ENCODE measurements at places on chromosomes 1 and 21. TPM values are rescaled to one million over a fixed set of nuclear protein-coding genes. Genes with fewer than 3 reads are reported as not detected.

DNA sequence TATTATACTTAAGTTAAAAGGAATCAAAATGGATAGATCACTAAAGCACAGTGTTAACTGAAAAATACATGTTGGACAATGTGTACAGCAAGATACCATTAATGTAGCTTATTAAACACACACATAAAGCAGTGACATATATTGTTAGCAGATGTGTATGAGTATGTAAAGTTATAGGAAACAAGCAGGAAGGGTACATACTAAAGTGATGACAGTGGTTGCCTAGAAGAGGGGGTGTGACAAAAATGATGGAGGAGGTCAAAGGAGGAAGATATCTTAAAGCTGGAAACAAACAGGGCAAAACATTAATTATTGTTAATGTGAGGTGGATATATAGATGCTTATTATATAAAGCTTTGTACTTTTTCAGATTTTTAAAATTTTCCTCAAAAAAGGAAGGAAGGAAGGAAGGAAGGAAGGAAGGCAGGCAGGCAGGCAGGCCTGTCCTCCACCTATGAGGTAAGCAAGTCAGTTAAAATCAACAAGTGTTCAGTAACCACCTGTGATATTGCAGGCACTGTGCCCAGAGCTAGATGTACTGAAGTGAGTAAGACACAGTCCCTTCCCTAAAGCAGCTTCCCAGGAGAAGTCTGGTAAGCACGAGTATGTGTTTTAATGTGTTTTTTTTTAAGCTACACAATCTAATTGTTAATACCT lies 252.9 kb upstream of the NR5A2 start:
- H3K27me3 ChIP-seq = peaks cover 26% of the 10 kb centered on the region
- no peak overlapping the region for H3K27ac ChIP-seq
- H3K4me3 ChIP-seq = no peak overlapping the region

GRCh38 chr1:230622151-230622550 lies 20.1 kb upstream of the COG2 start:
- no peak overlapping the region for H3K27ac ChIP-seq
- no peaks in the 10 kb centered on the region for H3K4me1 ChIP-seq
- no peak overlapping the region for H3K4me3 ChIP-seq
- DNase-seq = no peak
- H3K27me3 ChIP-seq = peaks cover 19% of the 10 kb centered on the region
- no peaks in the 10 kb centered on the region for H3K36me3 ChIP-seq

- H3K4me3 ChIP-seq = no peak overlapping the region
- H3K27ac ChIP-seq = no peak overlapping the region
- H3K27me3 ChIP-seq = peaks cover 21% of the 10 kb centered on the region
- peaks cover 16% of the 10 kb centered on the region for H3K4me1 ChIP-seq
- no peak for DNase-seq
Observed at GRCh38 chr1:86504895-86505563, 36.3 kb downstream of the CLCA1 start.

DNA sequence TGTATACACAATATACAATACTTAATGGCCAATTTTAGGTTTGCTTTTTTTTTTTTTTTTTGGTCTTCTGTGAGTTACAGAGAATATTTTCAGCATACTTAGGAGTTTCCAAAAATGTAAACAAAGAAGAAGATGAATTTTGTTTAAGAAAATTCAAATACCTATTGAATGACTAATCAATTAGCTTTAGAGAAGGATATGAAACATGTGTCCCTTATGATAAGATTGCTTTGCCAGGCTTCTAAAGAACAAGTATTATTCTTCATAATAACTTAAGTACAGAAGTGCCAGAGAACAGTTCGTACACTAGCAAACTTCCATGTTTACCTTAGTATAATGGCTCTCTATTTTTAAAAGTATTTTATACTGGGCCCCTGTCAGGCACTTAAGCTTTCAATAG lies 1191.0 kb upstream of the NCAM2 start:
- no peaks in the 10 kb centered on the region for H3K4me1 ChIP-seq
- H3K36me3 ChIP-seq = no peaks in the 10 kb centered on the region

GRCh38 chr1:197106869-197107268 lies 39.6 kb downstream of the ASPM start:
- no peaks in the 10 kb centered on the region for H3K27me3 ChIP-seq
- H3K27ac ChIP-seq = no peak overlapping the region
- peaks cover 20% of the 10 kb centered on the region for H3K36me3 ChIP-seq
- no peak for DNase-seq
- no peak overlapping the region for H3K4me3 ChIP-seq

- H3K4me3 ChIP-seq = no peak overlapping the region
- H3K27ac ChIP-seq = no peak overlapping the region
- peaks cover 7% of the 10 kb centered on the region for H3K36me3 ChIP-seq
- no peaks in the 10 kb centered on the region for H3K27me3 ChIP-seq
Observed at GRCh38 chr1:11967028-11967547, 13.2 kb upstream of the MFN2 start.

- no peak overlapping the region for H3K27ac ChIP-seq
- H3K27me3 ChIP-seq = no peaks in the 10 kb centered on the region
- no peak overlapping the region for H3K4me3 ChIP-seq
- peaks cover 6% of the 10 kb centered on the region for H3K36me3 ChIP-seq
- no peak for DNase-seq
Observed at GRCh38 chr1:224339442-224340033, 9.6 kb upstream of the NVL start.

DNA sequence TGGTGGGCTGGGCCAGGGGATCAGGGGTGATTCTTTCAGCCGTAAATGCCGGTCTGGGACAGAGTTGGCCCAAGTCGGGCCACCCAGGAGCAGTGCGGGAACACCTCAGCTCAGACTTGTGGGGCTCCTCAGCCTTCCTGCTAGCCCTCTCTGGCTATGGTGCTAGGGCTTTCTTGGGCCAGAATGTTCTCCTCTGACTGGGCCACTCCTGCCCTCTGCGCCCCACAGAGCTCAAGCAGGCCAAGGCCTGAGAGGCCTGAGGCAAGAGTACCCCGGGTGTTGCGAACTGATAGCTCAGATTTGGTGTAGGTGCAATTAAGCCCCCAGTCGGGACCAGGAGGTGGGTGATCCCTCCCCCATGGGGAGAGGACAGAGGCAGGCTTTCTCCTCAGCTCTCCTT lies 51.8 kb downstream of the LGR6 start:
- no peak overlapping the region for H3K4me3 ChIP-seq
- H3K4me1 ChIP-seq = no peaks in the 10 kb centered on the region
- H3K36me3 ChIP-seq = no peaks in the 10 kb centered on the region
- H3K27me3 ChIP-seq = no peaks in the 10 kb centered on the region
- H3K27ac ChIP-seq = no peak overlapping the region

DNA sequence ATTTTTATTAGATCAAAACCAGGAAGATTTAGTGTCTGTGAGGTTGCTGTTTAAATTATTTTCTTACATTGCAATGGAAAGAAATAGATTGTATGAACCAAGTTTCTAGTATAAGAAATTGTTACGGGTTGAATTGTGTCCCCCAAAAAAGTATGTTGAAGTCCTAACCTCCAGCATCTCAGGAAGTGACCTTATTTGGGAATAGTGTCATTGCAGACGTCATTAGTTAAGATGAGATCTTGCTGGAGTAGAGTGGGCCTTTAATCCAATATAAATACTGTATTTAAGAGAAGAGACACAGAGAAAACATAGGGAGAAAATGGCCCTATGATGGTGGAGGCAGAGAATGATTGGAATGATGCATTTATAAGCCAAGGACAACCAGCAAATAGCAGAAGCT lies 188.7 kb upstream of the SAMSN1 start:
- peaks cover 39% of the 10 kb centered on the region for H3K4me1 ChIP-seq
- no peak overlapping the region for H3K27ac ChIP-seq
- no peak overlapping the region for H3K4me3 ChIP-seq

- no peaks in the 10 kb centered on the region for H3K27me3 ChIP-seq
- H3K27ac ChIP-seq = peak overlapping the region; percentile 73
- H3K36me3 ChIP-seq = peaks cover 9% of the 10 kb centered on the region
- H3K4me3 ChIP-seq = no peak overlapping the region
- peaks cover 44% of the 10 kb centered on the region for H3K4me1 ChIP-seq
- peak; percentile 74 for DNase-seq
Observed at GRCh38 chr1:2258996-2259395, 30.9 kb downstream of the SKI start.

The GPR153 gene
- 0.54 TPM for total RNA-seq

The CD247 gene
- total RNA-seq = 166 TPM

The CFAP141 gene
- not detected for total RNA-seq

The PRR9 gene
- not detected for total RNA-seq

The CPLANE2 gene
- total RNA-seq = 2.5 TPM

Measured in activated naive CD8-positive, alpha-beta T cell treated with anti-CD3 and anti-CD28 coated beads for 36 hours (primary cell).